ENCODE measurements at places on chromosomes 3 and 15.

- DNase-seq: no peak
Measured at GRCh38 chr15:63905131-63905530, 71.4 kb upstream of the HERC1 start.

- no peak for DNase-seq
Measured at GRCh38 chr15:45441686-45442085, 63.3 kb upstream of the GATM start.

GRCh38 chr15:49693498-49693897 is 72.7 kb downstream of the DTWD1 start:
- no peak for DNase-seq

GRCh38 chr3:142929109-142929508 is 34.4 kb downstream of the PAQR9 start:
- peak; percentile 15 for DNase-seq

GRCh38 chr3:155356594-155357370 is 63.3 kb upstream of the STRIT1 start:
- no peak for DNase-seq
